Adrenal gland (tissue), 19 donors: ENCODE measurements at places on chromosomes 16 and 17.

DNA sequence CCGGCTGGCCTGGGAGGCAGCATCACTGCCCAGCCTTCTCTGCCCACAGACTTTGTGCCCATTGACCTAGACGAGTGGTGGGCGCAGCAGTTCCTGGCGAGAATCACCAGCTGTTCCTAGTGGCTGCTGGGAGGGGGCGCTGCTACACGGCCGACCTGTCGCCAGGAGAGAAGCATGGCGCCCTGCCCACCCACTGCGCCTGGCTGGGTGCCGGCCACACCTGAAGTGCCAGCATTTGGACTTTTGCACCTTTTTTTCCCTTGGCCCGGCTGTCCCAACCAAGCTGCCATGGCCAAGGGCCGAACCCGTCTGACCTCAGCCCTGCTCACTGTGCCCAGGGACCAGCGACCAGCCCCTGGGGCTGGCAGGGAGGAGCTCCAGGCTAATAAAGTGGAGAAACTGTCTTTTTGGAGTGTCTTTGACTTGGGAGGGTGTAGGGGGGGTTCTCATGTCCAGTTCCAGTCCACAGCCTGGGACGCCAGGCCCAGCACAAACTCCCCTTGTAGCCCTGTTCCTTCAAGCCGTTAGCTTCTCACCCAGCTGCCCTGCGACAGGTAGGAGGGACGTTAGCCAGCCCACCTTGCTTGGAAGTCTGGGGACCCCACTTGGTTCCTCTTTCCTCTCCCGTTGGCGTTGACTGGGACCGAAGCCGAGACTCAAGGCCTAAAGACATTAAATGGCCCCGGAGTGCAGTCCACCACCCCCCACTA is 939 bp upstream of the WDR90 start:
- DNase-seq: no peak

GRCh38 chr17:39800540-39800939 is 62.8 kb downstream of the GRB7 start:
- DNase-seq: no peak

DNA sequence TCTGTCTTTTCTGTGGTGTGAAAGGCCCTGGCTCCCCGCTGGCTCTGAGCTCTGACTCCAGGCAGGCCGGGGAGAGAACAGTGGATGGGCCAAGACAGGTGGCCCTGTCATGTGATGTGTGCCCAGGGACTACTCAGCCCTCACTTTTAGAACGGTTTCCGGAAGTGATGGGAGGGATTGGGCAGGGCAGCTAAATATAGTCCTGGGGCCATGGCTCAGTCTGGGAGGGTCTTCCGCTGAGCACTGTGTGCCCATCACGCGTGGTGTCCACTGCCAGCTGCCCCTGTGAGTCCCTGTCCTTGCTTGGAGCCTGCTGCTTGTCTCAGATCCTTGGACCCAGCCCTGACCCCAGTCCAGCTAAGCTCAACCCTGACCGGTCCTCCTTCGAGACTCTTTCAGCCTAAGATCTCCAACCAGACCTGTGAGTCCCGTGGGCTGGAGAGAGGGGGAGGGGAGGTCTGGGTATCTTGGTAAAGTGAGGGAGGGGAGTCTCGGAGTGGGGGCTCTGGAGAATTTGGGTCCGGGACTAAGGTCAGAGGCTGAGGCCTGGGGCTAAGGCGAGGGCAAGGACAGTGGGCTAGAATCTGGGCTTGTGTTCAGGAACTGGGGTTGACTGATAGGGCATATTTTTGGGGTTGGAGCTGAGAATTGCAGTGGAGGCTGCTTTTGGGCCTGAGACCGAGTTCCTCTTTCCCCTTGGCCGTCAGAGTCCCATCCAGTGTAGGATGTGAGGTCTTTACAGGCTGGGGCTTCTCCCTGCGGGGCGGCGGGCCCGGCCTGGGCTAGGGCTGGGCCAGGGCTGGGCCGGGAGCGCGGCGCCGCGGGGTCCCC is at the start of gene TRIM72:
TSS of gene TRIM72 (plus strand) at position 243 of the 831 bp plus-strand sequence. CDS start 620 bp downstream, outside the sequence.
- DNase-seq: no peak

DNA sequence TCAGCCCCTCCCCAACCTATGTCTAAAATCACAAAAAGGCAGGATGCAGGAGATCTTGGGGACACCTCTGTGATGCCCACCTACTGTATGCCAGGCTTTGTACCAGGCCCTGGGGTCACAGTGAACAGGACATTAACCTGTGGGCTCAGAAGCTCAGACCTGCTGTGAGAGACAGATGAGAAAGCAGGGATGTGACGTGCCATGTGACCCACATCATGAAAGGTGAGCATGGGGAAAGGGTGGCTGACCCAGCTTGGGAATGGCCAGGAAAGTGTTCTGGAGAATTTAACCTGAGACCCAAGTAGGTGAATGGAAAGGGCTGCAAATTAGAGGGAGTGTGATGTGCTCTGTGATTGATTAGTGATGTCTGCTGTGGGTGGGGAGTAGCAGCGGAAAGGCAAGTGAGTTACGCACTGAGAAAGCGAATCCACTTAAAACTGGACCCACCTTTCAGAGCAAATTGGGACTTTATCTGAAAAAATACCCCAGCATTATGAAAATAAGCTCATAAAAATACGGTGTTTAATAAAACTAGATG is 132.2 kb downstream of the IRF8 start:
- DNase-seq: no peak

DNA sequence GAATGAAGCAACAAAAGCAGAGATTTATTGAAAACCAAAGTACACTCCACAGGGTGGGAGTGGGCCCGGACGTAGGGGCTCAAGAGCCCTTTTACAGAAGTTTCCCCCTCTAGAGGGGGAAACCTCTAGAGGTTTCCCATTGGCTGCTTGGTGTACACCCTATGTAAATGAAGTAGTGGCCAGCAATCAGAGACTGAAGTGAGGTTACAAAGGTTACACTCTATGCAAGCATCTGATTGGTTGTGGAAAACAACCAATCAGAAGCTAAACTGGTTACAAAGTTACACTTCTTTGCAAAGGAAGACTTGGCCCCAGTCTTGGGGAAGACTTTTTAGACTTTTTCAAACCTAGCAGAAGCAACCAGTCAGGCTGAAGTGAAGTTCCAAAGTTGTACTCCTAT is 27.1 kb downstream of the CRAMP1 start:
- DNase-seq: no peak

DNA sequence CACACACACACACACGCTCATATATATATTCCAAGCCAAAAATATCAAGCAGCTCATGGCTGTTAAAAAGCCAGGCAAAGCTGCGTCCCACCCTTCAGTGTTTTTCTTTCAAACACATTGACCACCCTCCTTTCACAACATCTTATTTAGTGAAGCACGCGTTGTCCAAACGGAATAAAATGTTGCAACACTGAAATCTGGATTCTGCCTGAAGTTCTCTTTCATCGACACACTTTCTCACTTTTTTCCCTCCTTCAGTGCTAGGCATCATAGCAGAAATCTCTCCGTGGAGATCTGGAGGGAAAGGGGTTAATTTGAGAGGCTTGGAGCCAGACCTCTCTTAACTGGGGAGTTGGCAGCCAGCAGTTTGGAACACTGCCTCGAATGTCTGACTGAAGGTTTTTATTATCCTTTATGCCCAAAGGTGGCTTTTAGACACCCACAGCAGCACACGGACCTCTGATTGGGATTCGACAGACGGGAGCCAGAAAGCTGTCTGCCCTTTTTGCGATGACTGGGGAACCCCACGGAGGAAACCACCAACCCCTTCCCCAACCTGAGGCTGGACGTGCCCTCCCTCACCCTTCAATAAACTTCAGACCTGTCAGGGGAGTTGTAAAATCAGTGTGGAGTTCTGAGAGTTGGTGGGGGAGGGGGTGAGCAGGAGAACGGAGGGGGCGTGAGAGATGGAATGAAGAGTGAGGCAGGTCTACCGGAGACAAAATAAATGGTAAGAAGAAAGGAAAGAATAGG is 833.6 kb upstream of the SOX9 start:
- no peak for DNase-seq
